ENCODE measurements at places on chromosomes 5 and 9. TPM values are rescaled to one million over a fixed set of nuclear protein-coding genes. Genes with fewer than 3 reads are reported as not detected.

DNA sequence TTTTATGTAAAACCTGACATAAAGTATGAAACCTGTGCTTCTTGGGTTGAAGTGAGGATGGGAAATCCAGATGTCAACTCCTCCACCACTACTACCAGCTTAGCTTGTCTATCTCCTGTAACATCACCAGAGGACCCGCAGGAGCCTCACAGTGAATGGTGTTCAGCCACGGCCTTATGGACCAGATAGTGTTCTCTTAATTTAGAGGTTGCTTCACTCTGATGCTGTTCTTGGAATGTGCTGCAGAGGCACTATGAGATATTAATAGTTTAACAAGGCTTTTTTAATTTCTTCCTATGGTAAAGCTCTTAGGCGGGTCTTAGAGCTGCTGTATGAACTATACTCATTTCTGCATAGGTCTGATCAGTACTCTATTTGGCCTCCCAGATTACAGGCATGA is 27.9 kb downstream of the NFX1 start:
- no peak for DNase-seq

GRCh38 chr5:56170557-56170956 is 62.6 kb downstream of the ANKRD55 start:
- no peak for DNase-seq

The IL5 gene
- total RNA-seq, result not detected

GRCh38 chr5:126562823-126563222 is 32.2 kb downstream of the ALDH7A1 start:
- DNase-seq, result no peak

- DNase-seq, result no peak
Measured at GRCh38 chr5:79842991-79843390, 148.1 kb downstream of the MTX3 start.

GRCh38 chr5:179821298-179822058 is 773 bp downstream of the SQSTM1 start:
- peak; percentile 98 for DNase-seq

DNA sequence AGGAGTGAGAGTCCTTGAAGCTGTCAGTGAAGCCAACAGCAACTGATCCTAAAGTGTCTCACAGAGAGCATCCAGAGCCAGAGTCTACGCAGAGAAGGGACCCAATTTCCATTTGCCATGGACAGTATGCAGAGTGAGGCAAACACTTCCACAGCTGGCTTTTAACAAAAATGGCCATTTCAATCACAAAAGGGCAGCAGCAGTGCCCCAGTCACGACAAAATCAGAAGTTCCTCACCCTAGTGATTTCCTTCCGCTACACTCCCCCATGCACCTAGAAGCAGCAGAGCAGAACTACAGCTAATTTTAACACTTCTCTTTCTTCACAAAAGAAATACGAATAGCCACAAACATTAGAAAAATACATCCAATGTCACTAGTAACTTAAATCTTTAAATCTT is 27.9 kb downstream of the FBXW11 start:
- no peak for DNase-seq

DNA sequence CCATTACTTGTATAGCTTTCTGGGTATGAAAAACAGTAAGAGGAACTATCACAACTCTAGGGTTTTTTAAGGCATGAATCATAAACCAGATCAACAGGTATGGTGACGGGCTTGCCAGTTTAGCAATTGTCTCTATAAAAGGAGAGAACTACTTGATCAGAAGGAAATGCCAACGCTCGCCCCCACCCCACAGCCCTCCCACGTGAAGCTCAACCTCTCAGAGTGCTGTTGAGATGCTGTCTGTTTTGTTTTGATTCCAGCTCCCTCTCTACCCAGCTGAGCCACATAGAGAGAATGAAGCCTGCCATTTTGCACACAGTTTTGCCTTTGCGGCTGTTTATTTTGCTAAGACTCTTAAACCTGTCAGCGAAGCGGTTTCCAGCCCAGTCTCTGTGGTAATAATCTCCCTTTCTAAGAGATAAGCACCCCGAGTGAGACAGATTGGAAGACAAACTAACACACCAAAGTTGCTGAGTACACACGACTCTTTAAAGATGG is 257.9 kb upstream of the ANKRD55 start:
- peak; percentile 22 for DNase-seq

GRCh38 chr5:10862085-10862484 is 101.1 kb upstream of the DAP start:
- DNase-seq, result no peak

DNA sequence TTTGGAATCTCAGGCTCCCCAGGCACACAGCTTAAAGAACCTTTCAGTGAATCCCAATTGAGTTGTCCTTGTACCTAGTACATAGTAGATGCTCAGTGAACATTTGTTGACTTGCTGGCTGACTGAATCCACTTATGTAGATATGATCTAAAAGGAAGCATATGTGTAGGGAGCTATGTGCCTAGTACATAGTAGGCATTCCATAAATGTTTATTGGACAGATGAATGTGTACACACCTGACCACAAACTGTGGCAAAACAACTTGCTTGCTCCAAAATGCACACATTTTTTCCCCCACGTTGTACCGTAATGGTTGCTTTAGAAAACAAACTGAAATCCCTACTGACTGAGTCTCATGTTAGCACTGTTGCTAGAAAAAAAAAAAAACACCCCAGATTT is 80.2 kb upstream of the IL12B start:
- no peak for DNase-seq

GRCh38 chr9:76321195-76321828 is 72.9 kb downstream of the RFK start:
- DNase-seq, result peak; percentile 67

The PPIC gene
- total RNA-seq, result 133 TPM

The PCDHA1 gene
- total RNA-seq, result not detected

DNA sequence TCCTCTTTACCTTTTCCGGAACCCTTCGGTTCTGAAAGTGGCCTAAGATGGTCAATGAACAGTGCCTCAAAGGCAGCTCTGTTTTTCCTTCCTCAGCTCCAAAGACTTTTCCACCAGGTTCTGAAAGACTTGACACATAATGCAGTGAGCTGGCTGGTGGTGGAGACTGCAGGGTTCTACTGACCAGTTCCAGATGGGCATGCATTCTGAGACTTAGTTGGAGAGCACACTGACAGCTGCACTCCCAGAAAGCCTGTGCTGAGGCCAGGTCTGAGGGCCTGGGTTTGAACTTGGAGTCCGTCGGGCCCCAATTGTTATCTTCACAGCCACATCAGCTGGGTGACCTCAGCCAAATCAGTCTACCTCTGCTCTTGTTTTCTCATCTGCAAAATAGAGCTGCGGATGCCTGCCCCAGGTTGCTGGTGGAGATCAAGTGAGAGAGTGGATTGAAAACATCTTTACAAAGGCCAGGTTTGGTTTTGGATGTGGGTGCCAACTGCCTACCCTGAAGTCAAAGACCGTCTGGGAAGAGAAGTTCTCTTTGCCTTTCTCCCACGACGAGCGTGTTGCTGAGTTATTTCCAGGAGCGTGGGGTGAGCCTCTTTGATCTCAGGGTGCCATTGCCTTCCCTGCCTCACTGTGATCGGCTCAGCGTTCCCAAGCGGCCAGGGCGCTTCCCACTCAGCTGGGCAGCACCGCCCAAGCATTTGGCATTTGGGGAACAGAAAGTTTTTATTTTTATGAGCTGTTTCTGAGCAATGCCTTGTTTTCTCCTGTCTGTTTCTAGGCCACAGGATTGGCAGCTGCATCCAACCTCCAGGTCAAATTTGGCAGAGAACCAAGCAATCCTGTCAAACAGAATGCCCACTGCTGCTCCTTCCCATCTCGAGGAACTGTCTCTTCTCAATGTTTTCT is 54.9 kb downstream of the RAD23B start:
- DNase-seq, result no peak

The PCDHGA6 gene
- total RNA-seq, result 1.4 TPM

DNA sequence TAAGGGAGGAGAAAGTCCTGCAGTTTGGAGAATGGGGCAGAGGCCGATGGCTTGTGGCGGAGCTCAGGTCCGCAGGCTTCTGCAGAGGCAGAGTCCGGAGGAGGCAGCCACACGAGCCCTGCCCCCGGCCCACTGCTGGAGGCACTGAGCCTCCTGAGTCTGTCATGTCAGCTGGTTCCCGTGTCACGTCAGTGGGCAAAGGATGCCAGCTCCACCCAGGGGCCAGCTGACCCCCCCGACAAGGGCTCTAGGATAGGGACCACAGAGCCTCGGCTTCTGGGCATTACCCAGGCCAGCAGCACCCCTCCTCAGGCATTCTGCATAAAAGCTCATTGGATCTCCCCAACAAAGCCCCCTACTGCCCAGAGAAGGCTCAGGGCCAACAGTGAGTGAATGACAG is 8.5 kb downstream of the SH3PXD2B start:
- DNase-seq, result no peak

DNA sequence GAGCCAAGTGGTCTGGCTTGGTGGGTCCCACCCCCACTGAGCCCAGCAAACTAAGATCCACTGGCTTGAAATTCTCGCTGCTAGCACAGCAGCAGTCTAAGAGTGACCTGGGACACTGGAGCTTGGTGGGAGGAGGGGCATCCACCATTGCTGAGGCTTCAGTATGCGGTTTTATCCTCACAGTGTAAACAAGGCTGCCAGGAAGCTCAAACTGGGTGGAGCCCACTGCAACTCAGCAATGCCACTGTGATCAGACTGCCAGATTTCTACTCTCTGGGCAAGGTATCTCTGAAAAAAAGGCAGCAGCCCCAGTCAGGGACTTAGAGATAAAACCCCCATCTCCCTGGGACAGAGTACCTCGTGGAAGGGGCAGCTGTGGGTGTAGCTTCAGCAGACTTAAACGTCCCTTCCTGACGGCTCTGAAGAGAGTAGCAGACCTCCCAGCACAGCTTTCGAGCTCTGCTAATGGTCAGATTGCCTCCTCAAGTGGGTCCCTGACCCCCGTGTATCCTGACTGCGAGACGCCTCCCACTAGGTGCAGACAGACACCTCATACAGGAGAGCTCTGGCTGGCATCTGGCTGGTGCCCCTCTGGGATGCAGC is 18.2 kb upstream of the STK32A start:
- peak; percentile 72 for DNase-seq

The TMEM252 gene
- total RNA-seq, result not detected
